Breast epithelium (tissue), 4 donors: ENCODE measurements at places on chromosomes 3 and 15. TPM values are rescaled to one million over a fixed set of nuclear protein-coding genes. Genes with fewer than 3 reads are reported as not detected.

The C3orf80 gene
- total RNA-seq: 0.15 TPM

The DALRD3 gene
- 48.4 TPM for total RNA-seq

The SLC2A2 gene
- not detected for total RNA-seq

The CX3CR1 gene
- 0.32 TPM for total RNA-seq

The PP2D1 gene
- total RNA-seq: not detected

The LYZL4 gene
- total RNA-seq: not detected

The ANAPC13 gene
- 56.0 TPM for total RNA-seq

The CYP8B1 gene
- not detected for total RNA-seq

The SMAD3 gene
- 33.4 TPM for total RNA-seq

DNA sequence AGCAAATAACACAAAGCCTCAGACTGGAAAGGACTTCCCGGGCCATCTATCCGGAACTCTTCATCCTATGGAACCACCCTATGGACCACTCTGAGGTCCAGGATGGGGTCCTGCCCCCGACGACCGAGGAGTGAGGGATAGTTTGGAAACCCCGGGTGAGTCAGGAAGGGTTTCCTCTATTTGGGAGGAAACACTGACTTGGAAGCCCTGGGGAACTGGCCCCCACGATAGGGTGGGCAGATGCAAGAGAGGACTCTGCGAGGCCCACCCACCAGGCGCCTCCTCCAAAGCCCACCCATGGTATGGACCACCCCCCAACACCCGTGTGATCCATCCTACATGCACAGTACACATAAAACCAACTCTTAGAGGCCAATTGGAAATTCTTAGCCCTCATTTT lies 69.4 kb downstream of the CPN2 start:
- no peak overlapping the region for H3K27ac ChIP-seq
- DNase-seq: peak; percentile 9
- H3K36me3 ChIP-seq: no peaks in the 10 kb centered on the region

GRCh38 chr3:16884748-16885592 lies at the start of gene PLCL2:
TSS of gene PLCL2 (plus strand) at chr3:16884955. CDS start at chr3:16885040, 85 bp downstream.
- H3K36me3 ChIP-seq: no peaks in the 10 kb centered on the region
- no peak for DNase-seq
- no peaks in the 10 kb centered on the region for H3K27me3 ChIP-seq
- peak within 1 kb of the TSS; percentile 86 for H3K27ac ChIP-seq
- H3K4me1 ChIP-seq: peaks cover 4% of the 10 kb centered on the region

DNA sequence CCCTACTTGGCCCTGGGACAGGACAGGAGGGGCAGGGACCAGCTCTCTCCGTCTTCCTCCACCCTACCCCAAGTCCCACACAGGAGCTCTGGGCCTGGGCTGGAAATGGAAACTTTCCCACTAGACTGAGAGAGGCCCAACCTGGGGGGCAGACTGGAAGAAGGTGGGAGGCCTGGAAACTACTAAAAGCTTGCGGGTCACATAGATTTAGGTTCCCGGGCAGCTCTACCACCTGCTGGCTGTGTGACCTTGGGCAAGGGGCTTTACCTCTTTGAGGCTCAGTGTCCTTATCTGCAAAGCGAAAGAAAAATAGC lies 49.9 kb upstream of the CCDC174 start:
- H3K4me1 ChIP-seq: no peaks in the 10 kb centered on the region
- no peak overlapping the region for H3K27ac ChIP-seq
- peaks cover 4% of the 10 kb centered on the region for H3K27me3 ChIP-seq
- H3K4me3 ChIP-seq: no peak overlapping the region

DNA sequence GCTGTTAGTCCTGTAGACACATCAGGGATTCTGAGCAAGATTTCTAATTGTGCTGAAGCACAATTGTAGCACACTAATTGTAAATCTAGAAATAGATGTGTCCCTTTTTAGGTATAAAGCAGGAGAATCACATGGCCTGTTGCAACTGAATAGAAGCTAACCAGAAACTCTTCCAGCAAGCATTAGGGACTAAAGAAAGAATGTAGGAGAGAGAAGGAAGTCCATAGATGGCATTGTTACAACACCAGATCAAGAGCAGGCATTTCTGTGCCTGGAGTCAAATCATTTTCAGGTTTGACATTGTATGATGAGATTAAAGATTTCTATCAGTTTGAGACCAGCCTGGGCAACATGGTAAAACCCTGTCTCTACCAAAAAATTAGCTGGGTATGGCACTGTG lies 27.4 kb downstream of the CALML4 start:
- H3K27ac ChIP-seq: no peak overlapping the region
- H3K27me3 ChIP-seq: no peaks in the 10 kb centered on the region
- no peaks in the 10 kb centered on the region for H3K4me1 ChIP-seq
- H3K36me3 ChIP-seq: no peaks in the 10 kb centered on the region
- no peak for DNase-seq

DNA sequence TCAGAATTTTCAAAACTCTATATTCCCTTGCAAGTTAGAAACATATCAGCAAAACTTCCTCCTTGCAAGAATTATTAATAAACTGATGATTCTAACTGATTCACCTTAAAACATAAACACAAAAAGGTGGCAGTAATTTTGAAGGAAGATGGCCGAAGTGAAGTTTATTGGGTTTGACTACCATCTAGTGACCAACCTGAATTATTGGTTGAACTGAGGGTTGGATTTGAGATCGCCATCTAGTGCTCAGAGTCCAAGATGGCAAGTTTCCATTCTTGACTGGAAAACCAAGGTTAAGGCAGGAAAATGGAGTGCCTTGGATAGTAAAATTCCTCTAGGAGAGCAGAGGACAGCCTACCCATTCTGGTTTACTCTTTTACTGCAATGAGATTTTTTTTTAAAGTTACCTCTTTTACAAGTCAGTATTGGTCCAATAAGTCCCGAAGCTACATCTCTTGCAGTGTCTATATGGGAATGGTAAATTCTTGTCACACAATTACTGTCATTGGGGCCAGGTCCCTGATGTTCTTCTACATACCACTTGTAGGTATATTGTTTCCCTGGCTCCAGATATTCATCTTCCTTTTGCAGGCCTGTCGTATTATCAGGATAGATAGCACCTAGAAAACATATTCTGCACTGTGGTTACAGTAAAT lies 51.6 kb upstream of the CP start:
- DNase-seq: no peak
- H3K27me3 ChIP-seq: no peaks in the 10 kb centered on the region
- H3K36me3 ChIP-seq: no peaks in the 10 kb centered on the region
- no peak overlapping the region for H3K27ac ChIP-seq

- H3K4me1 ChIP-seq: no peaks in the 10 kb centered on the region
- no peak overlapping the region for H3K4me3 ChIP-seq
- H3K27ac ChIP-seq: no peak overlapping the region
- no peaks in the 10 kb centered on the region for H3K27me3 ChIP-seq
Measured at GRCh38 chr3:108283006-108283405, 13.3 kb upstream of the HHLA2 start.

DNA sequence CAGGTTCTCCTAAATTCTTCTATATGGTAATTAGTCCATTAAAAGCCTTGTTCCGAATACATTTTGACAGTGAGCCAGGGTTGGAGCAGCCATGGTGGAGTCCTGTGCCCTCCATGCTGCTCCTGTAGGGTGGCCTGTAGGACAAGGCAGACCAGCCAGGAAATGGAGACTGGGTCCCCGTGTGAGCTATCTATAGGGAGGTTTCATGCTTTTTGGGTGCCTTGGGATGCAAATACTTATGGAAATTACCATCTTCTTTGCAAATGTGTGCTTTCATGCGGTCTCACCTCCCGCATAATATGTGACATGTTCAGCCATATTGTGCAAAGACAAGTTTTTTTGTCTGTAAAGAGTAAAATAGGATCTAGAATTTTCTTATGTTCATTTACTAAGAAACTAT lies 58.0 kb upstream of the FURIN start:
- H3K27ac ChIP-seq: no peak overlapping the region
- no peaks in the 10 kb centered on the region for H3K36me3 ChIP-seq
- no peak for DNase-seq

GRCh38 chr3:131020122-131020693 lies 6.4 kb downstream of the ASTE1 start:
- no peak overlapping the region for H3K4me3 ChIP-seq
- peaks cover 5% of the 10 kb centered on the region for H3K4me1 ChIP-seq
- H3K27ac ChIP-seq: no peak overlapping the region
- H3K36me3 ChIP-seq: no peaks in the 10 kb centered on the region

DNA sequence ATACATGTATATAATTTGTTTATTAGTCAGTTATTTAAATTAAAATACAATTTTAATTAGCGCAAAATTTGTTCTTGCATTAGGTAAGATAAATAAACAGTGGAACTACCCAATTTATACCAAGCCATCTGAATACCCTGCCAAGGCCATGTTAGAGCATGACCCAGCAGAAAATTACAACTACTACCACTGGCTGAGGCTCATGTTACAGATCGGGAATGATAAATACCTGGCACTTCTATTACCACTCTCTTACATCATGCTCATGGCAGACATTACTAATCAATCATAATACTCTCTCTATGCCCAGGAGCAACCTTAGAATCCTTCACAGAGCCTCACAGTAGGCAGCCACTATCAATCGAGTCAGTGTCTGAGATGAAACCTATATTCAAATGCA lies 21.2 kb upstream of the LMOD3 start:
- no peaks in the 10 kb centered on the region for H3K27me3 ChIP-seq
- H3K27ac ChIP-seq: no peak overlapping the region
- no peaks in the 10 kb centered on the region for H3K4me1 ChIP-seq

DNA sequence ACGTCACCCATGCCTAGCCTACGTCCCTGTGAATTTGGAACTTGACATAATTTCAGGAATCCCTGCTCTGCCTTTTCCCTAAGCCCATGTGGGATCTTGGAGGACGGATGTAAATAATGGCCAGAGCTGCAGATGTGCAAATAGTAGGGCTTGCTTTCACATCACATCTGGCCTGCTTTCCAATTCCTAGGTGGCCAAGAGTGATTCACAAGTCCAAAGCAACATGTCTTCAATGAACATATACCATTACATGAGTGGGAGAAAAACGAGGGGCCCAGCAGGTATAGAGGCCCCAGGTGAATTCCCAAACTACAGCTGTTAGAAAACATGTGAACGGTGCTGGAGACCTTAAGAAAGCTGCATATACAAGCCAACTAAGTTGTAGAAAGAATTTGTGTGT lies 214.6 kb downstream of the MAGI1 start:
- H3K4me1 ChIP-seq: no peaks in the 10 kb centered on the region
- H3K4me3 ChIP-seq: no peak overlapping the region
- no peak for DNase-seq
- peaks cover 4% of the 10 kb centered on the region for H3K36me3 ChIP-seq
- H3K27ac ChIP-seq: no peak overlapping the region
- H3K27me3 ChIP-seq: no peaks in the 10 kb centered on the region

GRCh38 chr3:53941950-53942349 lies 50.3 kb upstream of the SELENOK start:
- no peaks in the 10 kb centered on the region for H3K4me1 ChIP-seq
- no peak for DNase-seq
- H3K27me3 ChIP-seq: no peaks in the 10 kb centered on the region
- H3K27ac ChIP-seq: no peak overlapping the region
- H3K4me3 ChIP-seq: no peak overlapping the region

GRCh38 chr3:100536093-100536492 lies 43.7 kb downstream of the TMEM45A start:
- H3K36me3 ChIP-seq: no peaks in the 10 kb centered on the region
- no peaks in the 10 kb centered on the region for H3K4me1 ChIP-seq
- H3K27me3 ChIP-seq: no peaks in the 10 kb centered on the region
- no peak for DNase-seq

DNA sequence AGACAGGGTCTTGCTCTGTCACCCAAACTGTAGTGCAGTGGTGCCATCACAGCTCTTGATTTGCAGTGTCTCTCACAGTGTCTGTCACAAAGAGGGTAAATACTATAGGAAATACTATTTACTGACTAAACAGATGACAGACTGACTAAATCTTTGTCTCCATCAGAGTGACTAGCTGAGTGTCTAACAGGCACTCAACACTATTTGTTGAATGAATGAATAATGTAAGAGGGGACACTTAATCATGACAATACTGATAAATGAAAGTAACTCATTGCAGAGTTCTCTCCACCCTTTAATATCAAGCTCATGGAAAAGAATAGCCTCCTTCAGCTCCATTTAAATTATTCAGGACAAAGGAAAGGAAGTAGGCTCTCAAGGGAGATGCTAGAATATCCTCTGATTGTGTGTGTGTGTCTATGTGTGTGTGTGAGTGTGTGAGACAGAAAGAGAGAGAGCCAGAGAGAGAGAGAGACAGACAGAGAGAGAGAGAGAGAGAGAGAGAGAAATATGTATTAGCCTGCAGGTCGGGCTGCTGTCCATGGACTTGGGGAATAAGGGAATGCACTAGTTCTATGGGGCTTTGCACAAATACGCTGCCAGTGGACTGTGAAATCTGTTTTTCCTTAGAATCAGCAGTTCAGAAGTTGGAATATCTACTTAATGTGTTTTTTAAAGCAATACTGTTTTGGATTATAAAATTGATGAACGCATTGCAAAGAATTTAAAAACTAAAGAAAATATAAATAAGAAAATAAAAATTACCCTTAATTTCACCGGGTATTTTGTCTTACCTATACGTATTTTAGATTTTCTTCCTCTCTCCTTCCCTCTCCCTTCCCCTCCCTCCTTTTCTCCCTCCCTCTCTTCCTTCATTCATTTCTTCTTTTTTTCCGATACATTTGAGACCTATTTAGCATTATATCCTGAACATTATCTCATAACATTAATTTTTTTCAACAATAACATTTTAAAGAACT lies 132.9 kb upstream of the LRIG1 start:
- H3K27me3 ChIP-seq: no peaks in the 10 kb centered on the region
- no peaks in the 10 kb centered on the region for H3K4me1 ChIP-seq
- no peaks in the 10 kb centered on the region for H3K36me3 ChIP-seq
- H3K4me3 ChIP-seq: no peak overlapping the region
- DNase-seq: no peak
- no peak overlapping the region for H3K27ac ChIP-seq

GRCh38 chr15:52667597-52667996 lies 11.6 kb downstream of the ATOSA start:
- H3K36me3 ChIP-seq: peaks cover 4% of the 10 kb centered on the region
- no peak overlapping the region for H3K27ac ChIP-seq
- no peak for DNase-seq
- H3K4me1 ChIP-seq: no peaks in the 10 kb centered on the region
- no peaks in the 10 kb centered on the region for H3K27me3 ChIP-seq
- no peak overlapping the region for H3K4me3 ChIP-seq

- DNase-seq: no peak
- H3K4me1 ChIP-seq: no peaks in the 10 kb centered on the region
- no peaks in the 10 kb centered on the region for H3K27me3 ChIP-seq
- no peak overlapping the region for H3K27ac ChIP-seq
- H3K36me3 ChIP-seq: no peaks in the 10 kb centered on the region
Measured at GRCh38 chr15:51121118-51121517, 26.4 kb upstream of the TNFAIP8L3 start.

DNA sequence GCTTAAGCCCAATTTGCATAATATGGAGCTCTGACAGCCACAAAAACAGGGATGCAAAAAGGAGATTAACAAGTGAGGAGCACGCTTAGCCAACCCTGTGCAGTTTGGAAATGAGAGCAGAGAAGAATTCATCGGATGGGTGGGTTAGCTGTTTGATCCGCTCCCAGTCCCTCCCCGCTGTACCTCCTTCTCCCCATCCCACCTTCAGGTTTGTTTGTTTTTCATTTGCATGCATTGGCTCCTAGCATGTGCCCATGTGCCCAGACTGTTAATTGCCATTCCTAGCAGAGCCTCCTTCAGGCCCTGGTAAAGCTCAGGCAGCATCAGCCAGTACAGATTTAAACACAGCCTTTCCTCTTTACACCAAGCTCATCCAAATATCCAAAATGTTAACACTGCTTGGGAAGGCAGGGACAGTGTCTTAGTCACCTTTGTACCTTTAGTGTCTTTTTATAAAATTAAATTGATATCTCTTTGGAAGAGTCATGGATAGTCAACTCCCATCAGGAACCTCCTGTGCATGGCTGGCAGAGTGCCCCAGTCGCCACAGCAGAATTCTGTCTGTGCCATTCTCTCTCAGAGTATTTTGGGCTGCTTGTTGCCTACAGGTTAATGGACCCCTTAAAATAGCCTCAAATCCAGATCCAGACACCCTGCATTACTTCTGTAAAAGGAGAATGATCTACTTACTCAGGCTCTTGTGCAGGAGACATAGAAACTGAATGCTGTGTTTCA lies 244.2 kb downstream of the LSAMP start:
- H3K27ac ChIP-seq: no peak overlapping the region
- no peak for DNase-seq
